AG04449 (cell line): ENCODE measurements at places on chromosomes 7 and 10.

GRCh38 chr7:150949564-150949963, 28.6 kb downstream of the KCNH2 start:
- DNase-seq: no peak

DNA sequence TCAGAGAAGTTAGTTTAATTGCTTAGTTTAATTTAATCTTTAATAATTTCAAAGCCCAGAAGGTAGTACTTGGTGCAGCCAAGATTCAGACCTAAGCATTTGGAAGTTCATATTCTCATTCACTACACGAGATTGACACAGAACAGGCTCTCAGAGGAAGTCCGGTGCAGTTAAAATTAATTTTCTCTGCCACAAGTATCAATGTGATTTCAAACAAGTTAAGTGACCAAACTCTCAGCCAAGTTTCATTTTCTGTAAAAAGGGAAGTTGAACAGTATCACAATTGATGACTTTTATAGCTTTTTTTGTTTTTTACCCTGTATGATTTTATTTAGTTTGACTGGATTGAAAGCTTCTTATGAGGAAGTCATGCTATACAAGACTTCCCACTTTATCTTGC, 1494.9 kb upstream of the LRRTM3 start:
- no peak for DNase-seq

GRCh38 chr10:43731486-43731885, 82.8 kb upstream of the ZNF32 start:
- no peak for DNase-seq

DNA sequence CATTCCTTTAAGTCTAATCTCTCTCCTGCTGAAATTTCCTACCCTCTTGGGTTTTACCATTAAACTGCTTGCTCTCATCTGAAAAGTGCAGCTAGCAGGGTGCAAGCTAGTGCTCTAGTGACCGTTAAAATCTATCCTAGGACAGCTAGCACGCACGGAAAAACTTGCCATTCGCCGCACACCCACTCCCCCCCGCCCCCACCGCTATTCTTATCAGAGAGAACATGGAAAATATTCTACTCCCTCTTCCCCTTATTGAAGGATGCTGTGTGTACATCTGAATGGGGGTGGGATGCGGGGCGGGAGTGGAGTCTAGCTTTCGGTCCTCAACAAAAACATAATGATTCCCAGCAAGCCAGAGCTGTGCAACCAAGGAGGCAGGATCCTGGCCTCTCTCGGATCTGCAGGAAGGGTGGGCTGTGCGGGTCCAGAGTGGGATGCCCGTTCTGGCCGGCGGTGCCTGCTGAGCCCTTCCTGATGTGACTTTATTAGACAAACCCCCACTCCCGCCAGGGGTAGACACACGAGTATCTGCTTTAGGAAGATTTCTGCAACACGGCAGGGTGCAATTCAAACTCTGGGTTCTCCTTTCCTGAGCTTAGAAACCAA, 1.1 kb upstream of the ADRA2A start:
- no peak for DNase-seq

GRCh38 chr7:50142425-50143017, 49.5 kb upstream of the ZPBP start:
- DNase-seq: no peak

GRCh38 chr7:140084972-140085371, 22.2 kb upstream of the PARP12 start:
- no peak for DNase-seq

GRCh38 chr10:35172146-35172545, 45.5 kb downstream of the CREM start:
- no peak for DNase-seq

DNA sequence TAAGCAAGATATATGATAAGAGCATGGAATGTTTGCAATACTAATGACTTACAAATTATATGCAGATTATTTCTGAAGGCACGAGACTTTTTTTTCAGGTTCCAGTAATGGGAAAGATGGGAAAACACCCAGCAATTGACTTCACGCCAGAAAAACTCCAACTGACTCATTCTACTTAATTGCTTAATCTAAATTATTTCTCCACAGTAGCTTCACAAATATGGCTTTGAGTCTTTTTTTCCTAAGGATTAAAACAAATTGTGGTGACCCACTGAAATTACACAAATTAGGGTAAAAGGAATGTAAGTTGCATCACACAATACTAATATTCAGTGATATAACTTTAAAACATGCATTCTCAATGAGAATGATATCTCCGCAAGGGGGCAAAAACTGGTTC, 138.7 kb downstream of the GNAI1 start:
- DNase-seq: no peak

GRCh38 chr10:69419096-69419743, 2.5 kb upstream of the TACR2 start:
- no peak for DNase-seq

DNA sequence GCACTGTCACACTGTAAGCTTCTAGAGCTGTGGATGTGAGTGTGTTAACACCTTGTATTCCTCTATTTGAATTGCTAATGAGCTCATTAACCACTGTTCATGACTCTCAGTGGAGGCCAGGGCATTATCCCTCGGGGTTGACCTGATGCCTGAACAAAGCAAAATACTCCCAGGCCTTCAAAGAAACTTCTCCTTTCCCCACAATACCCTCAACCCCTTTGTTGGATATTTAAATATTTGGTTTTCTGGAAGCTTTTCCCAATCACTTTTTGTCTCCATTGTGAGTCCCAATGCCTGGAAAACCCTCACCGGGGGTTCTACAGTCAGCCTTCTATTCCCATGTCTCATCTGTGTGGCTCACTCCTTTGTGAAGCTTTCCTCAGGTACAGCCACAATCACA, 780.1 kb downstream of the PHTF2 start:
- DNase-seq: no peak

DNA sequence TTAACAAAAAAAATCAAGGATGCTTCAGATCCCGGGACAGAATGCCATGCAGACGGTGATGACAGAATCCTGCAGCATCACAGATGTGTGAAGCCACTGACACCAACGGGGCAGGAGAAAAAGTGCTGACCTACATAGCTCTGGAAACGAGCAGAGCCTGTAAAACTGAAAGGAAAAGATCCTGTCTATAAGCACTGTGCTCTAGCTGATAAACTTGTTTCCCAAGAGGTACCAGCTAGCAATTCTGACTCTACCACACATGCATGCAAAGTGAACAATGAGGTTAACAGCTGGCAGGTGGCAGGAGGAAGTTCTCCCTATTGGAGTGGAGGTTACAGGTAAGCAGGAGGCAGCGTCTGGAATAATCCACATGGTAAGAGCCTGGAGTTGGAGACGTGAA, 75.6 kb downstream of the PTPRN2 start:
- DNase-seq: no peak

- no peak for DNase-seq
Observed at GRCh38 chr7:155234950-155235789, 62.5 kb upstream of the INSIG1 start.

GRCh38 chr7:158320328-158320727, 267.3 kb downstream of the PTPRN2 start:
- no peak for DNase-seq

GRCh38 chr7:20064181-20064970, 152.8 kb downstream of the MACC1 start:
- no peak for DNase-seq

GRCh38 chr10:16792675-16793074, 24.5 kb downstream of the RSU1 start:
- DNase-seq: no peak

GRCh38 chr7:94357076-94357475, 37.6 kb upstream of the COL1A2 start:
- DNase-seq: no peak

DNA sequence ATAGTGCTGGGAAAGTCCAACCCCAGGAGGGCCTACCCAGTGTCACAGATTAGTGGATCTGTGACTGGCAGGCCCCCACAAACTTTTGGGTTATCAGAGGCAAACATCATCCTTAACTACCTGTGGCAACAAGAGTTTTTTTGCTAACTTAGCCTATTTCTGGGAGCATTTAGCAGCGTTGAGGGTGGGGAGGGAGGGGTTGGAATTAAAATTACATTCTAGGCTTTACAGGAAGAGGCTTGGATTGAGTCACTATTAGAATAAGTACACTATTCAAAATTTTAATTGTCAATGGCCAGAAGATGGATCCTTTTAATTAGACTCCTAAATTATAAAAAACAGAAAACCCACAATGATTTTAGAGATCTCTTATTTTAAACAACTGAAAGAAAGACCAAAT, 267.9 kb upstream of the NPSR1 start:
- DNase-seq: no peak
